HepG2 (cell line): ENCODE measurements at places on chromosomes 4 and X. TPM values are rescaled to one million over a fixed set of nuclear protein-coding genes. Genes with fewer than 3 reads are reported as not detected.
A peak's percentile ranks its signal among the peaks of the same experiment; 100 is the strongest.

The DRD5 gene
- not detected in 2 replicates for total RNA-seq

The CFAP99 gene
- not detected in 2 replicates for total RNA-seq

The SSX2 gene
- not detected in 2 replicates for total RNA-seq

The L1CAM gene
- 1.1 and 1.4 TPM in 2 replicates for total RNA-seq

The PABPC1L2A gene
- not detected in 2 replicates for total RNA-seq

The TXK gene
- total RNA-seq = not detected in 2 replicates

The FGG gene
- total RNA-seq = 1,495 and 2,423 TPM in 2 replicates

The TEX13D gene
- total RNA-seq = not detected in 2 replicates

DNA sequence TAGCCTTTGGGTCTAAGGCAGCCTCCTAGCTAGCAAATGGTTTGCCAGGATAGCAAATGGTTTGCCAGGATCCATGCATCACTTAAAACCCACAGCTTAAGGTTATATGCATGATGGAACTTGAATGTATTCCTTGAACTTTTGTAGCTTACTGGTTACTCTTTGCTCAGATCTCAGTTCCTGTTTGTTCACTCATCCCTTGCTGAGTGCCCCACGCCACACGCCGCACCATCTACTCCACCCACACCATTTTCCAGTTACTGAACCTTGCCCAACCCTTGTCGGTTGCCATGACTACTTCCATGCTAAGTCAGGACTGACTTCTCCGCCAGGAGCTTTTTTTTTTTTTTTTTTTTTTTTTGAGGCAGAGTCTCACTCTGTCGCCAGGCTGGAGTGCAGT lies 29.5 kb upstream of the XIAP start:
- DNase-seq = peak; percentile 91

DNA sequence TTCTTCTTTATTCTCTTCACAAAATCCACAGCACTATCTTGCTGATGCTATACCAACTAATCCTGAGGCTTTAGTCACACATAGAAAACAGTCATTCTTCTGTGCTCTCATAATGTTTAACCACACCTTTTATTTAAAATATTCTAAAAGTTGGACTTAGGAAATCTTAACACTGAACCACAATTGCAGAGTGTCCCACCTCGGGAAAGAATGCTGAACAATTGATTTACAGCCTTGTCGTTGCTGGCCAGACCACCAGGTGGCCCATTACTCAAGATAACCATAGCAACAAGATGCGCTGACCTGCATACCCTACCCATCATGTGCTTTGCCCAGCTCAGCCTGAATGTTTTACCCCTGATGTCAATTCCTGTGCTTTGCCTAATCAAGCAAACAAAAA lies 100.8 kb downstream of the ARSJ start:
- DNase-seq = peak; percentile 18

- no peak for DNase-seq
Measured at GRCh38 chrX:1618689-1619088, 3.8 kb downstream of the ASMT start.

DNA sequence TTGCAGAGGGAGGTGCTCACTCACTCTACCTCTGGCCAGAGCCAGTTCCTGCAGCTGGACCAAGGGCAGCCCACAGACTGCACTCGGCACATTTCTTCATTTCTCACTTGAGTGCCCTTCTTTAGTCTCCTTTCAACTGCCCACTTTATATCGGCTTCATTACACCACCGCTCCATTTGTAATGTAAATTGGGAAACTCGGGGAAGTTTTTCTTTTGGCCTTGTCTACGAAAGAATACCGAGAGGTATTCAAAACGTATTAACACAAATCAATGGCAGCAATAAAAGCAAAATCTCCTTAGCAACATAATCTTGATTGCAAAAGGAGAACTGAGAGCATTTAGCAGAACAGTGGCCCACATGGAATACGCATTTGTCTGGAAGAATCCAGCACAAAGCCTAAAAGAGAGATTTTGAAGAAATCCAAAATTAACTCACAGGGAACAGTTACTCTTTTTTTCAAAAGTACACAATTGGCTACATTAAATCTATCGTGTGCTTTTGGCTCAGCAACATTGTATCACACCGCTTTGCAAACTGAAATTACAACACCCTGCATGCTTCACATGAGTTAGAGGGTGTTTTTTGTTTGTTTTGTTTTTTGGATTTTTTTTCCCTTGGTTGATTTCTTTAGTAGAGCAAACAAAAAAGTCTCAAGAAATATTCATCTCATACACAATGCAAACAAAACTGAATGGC lies 62.6 kb downstream of the CHIC2 start:
- DNase-seq = no peak

DNA sequence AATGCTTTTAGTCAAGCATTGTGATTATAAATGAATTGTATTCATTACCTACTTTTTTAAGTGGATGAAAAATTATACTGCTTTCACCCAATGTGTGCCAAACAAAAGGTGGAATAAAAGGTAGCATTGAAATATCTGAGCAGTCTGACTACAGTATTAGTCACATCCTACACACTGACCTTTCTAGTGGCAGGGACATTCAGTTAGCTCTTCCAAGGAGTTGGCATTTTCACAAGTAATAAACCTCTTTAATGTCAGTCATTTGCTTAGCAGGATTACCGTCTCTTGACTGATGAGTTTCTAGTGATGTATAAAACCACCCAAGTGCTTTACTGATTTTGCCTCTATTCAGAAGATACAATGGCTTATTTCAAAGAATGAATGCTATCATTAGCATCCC lies 687.9 kb downstream of the ARAP2 start:
- DNase-seq = no peak

GRCh38 chrX:16061296-16061695 lies 62.1 kb upstream of the GRPR start:
- no peak for DNase-seq

- peak; percentile 37 for DNase-seq
Measured at GRCh38 chrX:76279007-76279406, 106.1 kb downstream of the PBDC1 start.

DNA sequence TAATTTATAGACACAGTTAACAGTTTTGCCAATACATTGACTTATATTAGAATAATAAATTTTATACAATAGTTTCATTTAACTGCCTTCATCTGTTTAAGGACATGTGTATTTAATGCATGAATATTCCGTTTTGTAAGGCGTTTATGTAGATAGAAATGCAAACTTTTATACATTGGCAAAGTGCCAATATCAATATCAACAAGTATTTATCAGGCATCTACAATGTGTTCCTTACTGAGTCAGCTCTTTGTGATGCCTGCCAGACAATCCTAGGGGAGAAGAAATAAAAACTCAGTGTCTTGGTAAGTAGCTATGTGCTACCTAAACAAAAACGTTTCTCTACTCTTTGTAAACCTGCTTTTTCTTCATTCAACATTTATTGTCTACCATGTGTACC lies 1142.2 kb downstream of the C4orf33 start:
- no peak for DNase-seq

DNA sequence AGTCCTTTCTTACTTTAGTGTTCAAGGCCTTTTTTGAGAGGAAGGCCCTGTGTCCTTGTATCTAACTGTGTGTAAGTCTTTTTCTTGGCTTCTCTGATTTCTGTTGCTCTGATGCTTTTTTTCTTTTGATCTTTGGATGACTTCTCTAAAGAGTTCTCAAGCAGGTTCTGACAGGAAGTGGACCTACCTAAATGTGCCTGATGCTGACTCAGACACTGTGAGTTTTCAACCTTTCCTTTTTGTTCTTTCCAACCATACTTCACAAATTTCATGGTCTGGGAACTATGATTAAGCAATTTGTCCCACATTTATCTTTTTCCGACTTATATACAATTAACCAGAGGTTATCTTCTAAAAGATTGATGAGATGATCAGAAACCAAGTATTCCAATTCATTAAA lies 96.5 kb downstream of the SYTL5 start:
- no peak for DNase-seq

DNA sequence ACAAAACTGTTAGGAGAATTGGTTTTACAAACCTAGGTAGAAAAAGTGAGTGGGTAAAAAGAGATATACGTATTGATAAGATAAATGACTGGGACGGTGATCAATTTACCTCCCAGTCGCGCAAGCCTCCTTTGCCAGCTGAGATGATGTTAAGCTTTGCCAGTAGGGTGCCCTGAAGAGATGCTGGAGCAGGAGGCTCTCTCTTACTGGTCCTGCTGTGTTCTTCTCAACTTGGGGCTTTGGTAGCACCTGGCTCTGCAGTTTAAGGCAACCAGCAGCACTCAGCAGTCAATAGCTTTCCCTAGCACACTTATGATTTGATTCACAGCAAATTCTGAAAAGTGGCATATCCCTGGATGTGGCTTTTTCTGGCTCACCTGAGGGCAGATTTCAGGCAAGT lies 1461.7 kb downstream of the ADGRL3 start:
- DNase-seq = no peak

- DNase-seq = no peak
Measured at GRCh38 chrX:13340182-13340791, 20.4 kb upstream of the ATXN3L start.

GRCh38 chr4:76457885-76458284 lies 22.9 kb downstream of the SHROOM3 start:
- no peak for DNase-seq

DNA sequence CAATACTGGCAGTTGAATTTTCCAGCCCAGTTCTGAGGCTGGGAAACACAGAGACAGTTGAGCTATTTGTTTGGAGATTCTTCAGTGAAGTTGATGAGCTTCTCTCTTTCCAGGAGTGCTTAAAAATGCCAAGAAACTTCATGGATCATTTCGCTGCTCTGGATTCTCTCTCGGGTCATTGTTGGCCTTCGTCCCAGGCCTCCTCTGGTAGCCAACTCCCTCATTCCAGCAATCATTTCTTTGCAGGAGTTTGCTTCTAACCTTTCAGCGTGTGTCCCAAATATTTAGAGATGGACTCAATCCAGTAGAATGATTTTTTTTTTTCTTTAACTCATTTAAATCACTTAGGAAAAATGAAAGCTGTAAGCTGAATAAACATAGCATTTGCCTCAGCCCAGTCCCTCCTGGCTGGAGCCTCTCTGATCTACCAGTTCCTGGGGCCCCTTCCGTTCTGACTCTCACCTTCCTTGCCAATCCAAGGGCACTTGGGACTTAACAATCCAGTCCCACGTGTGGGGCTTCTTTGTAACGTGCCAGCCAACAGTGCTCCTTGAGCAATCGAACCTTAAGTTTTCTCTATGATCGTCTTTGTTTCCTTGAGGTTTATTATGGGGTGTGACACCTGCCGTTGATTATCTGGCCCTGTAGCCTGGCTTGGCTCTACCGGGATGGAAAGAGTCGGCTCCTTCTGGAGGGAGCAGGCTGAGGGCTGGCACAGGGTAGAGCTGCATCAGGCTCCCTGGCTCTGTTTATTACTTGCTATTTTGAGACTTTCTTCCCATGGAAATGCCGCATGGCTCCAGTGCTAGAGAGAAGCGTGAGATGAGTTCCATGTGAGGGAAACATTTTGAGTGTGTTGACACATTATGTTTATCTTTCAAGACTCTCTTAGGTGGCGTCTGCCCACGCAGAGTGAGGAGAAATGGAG lies 80.4 kb upstream of the GPC4 start:
- no peak for DNase-seq

DNA sequence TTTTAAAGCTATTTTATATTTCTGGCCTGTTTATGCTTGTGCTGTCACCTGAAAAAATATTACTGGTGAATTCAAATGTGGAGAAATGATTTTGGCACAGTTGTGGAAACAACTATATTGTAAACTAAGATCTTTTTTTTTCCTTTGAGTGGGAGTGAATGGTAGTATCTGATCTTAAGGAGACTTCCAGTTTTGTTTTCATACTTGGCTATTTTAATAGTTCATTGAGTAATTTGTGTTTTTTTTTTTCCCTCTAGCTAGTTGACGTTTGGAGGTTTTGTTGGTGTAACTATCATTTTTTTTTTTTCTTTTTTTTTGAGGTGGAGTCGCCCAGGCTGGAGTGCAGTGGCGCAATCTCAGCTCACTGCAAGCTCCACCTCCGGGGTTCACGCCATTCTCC lies 10.5 kb downstream of the STAG2 start:
- no peak for DNase-seq

DNA sequence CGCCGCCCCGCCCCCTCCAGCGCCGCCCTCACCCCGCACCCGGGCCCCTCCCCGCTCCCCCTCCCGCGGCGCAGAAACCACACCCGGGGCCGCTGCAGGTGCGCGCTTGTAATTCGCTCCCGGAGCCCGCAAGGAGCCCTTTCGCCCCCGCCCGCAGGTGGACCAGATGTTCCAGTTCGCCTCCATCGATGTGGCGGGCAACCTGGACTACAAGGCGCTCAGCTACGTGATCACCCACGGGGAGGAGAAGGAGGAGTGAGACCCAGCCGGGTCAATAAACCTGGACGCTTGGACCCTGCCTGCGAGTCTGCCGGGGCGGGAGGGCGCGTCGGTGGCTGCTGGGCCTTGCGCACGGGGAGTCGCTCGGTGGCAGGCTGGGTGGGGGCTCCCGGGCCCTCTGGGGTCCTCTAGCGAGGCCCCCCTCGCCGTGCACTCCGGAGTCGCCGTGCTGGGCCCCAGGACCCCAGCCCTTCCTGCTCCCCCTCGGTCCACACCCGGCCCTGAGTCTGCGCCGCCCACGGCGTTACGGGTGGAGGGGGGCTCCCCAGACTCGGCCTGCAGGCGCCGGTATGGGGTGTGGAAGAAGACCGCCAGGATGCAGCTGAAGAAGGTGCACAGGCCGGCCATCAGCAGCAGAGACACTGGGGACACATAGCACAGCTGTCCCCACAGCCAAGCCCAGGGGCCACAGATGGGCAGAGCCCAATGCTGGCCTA lies 7.1 kb downstream of the SLC49A3 start:
- peak; percentile 62 for DNase-seq

DNA sequence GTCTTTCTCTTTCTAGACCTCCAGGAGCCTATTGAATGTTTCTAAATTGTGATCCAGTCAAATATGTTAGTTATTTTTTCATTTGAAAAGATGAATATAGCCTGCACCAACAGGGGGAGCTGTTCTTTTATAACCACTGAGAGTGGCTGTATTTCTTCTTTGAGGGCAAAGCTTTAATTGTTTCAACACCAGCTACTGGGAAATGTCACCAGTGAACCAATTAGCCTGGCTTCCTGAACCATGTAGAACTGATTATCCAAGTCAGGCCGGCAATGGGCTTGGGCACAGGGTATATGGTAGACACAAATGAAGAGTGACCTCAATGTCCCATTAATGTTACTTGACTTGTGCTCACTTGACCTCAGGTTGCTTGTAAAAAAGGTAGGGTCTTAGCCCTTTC lies 4.8 kb upstream of the DAPP1 start:
- peak; percentile 15 for DNase-seq

GRCh38 chr4:22901631-22902030 lies 208.9 kb downstream of the GBA3 start:
- no peak for DNase-seq

- no peak for DNase-seq
Measured at GRCh38 chrX:48960291-48960690, 2.9 kb upstream of the OTUD5 start.

DNA sequence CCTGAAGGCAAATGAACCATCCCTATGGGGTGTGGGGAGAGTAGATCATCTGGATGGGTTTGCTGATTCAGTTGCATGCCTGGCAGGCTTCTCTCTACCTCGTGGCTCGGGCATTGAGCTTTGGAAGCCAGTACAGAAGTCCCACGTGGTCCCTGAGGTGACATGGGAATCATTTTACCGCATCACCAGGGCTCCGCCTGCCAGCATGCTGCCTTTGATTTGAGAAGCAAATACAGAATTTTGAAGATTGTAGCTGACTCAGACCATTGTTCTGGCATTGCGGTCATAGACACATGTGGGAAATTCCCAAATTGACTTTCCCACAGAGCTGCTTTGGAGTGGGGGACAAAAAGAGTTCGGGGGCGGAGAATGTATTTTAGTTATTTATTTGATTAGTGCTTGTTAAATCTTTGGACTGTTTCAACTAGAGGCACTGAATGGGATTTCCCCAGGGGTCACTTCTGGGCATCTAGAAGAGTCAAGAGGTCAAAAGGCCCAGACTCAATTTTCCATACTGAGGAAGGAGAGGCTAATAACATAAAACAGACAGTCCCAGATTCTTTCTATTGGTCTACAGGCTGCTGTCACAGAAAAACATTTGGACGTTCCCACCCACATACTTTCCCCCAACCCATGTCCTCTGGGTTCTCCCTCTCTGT lies 79.3 kb downstream of the NHSL2 start:
- no peak for DNase-seq
